ENCODE measurements at places on chromosomes 16 and 17.

DNA sequence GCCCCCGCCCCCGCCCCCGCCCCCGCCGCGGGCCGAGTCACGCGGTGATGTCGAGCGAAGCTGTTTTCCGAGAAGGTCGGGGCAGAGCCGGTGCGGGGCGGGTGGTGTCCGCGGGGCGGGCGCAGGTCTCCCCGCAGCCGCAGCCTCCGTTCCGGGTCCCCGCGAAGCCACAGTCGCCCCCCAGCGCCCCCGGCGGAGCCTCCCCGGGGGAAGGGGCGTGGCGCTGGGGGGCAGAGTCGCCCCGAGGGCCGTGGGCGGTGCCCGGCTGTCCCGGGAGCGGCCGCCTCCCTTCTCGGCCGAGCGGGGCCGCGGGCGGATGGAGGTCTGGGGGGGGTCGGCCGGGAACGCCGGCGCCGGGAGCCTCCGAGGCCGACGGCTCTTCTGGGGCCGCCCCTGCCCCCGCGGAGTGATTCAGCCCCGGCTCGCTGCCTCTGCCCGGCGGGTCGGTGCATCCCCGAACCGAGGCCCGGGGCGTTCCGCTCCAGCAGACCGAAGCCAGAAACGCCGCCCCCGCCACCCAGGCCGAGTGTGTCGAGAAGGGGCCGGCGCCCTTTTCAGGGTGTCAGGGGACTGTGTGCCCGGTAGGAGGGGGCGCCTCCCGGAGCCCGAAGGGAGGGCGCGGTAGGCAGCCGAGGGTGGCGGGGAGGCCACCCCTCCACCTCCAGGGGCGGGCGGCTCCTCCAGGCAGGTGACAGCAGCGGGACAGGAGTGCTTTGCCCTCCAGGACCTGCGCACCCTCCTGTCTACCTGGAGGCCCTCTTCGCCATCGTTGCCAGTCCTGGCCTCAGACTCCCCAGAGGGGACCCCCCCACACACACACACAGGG, 1.7 kb downstream of the METRNL start:
- peak; percentile 53 for DNase-seq

GRCh38 chr16:81799138-81799504, 20.0 kb downstream of the PLCG2 start:
- DNase-seq: no peak

DNA sequence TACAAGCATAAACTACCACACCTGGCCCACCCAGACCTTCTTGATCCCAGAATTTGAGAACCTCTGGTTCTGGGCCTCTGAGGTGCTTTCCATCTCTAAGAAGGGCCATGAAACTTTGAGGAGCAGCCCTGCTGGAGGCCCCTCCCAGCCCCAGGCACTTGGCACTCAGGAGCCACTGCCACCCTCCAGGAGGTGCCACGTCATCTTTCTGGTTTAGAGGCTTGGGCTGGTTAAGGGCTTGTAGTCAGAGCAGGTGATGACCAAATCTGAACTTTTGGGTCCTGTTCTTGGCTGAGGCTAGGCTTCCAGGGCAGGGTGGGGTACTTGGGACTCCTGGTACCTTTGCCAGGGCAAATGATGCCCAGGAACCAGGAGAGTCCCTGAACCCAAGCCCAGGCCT, 13.8 kb upstream of the DLX4 start:
- DNase-seq: no peak

DNA sequence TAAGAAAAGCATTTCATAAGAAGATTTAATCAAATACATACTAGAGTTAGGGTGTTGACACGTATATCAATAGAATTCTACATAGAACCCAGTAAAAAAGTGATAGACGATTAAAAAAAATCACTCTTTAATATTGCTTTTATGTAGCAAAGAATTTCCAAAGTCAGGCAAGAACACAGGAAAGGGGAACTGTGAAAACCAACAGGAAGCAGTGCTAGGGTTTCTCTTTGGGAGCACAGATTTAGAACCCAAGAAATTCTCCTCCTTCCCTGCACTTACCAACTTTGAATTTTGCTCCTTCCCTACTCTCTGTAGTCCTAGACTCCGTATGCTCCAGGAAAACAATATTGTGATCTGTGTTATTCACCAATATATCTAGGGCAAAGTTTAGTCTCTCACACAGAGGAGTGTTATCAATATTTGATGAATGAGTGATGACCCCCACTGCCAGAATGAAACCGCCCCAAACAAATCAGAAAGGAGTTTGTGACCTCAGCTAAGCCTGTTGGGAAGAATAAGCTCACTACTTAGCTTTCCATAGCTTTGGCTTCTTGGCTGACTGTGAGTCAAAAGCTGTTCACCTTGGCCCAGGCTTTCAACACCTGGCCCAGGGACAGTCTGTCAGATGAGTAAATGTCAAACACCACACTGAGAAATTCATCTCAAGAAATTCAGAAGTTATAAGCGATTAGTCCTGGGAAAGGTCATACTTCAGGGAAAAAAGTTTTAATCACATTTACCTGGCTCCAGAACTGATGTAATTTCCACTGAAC, 8.6 kb downstream of the RFWD3 start:
- no peak for DNase-seq

GRCh38 chr17:17603178-17603894, 11.8 kb upstream of the PEMT start:
- no peak for DNase-seq

GRCh38 chr17:48546924-48547807, 2.3 kb upstream of the HOXB2 start:
- no peak for DNase-seq

DNA sequence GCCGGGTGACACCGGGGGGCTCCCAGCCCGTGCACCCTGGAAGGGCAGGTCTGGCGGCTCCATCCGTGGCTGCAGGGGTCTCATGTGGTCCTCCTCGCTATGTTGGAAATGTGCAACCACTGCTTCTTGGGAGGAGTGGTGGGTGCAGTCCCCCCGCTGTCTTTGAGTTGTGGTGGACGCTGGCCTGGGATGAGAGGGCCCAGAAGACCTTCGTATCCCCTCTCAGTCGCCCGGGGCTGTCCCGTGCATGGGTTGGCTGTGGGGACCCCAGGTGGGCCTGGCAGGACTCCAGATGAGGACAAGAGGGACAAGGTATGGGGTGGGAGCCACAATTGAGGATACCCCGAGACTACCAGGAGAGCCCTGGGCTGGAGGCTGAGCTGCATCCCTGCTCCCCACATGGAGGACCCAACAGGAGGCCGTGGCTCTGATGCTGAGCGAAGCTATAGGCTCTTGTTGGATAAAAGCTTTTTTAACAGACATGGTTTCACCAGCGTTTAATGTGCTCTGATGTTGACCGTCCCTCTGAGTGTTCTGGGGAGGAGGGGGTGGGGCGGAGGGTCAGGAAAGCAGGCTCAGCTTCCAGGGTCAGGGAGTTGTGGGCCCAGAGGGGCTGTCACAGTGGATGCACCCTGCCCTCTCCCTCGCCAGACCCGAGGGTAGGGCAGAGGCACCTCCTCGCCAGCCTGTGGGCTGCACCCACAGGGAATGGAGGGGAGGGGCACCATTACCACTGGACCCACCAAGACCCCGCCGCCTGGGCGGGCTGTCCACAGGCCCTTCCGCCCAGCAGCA, 5.4 kb downstream of the SPATA2L start:
- no peak for DNase-seq

- DNase-seq: peak; percentile 90
Observed at GRCh38 chr17:35312790-35313711, 60.4 kb downstream of the SLFN11 start.

DNA sequence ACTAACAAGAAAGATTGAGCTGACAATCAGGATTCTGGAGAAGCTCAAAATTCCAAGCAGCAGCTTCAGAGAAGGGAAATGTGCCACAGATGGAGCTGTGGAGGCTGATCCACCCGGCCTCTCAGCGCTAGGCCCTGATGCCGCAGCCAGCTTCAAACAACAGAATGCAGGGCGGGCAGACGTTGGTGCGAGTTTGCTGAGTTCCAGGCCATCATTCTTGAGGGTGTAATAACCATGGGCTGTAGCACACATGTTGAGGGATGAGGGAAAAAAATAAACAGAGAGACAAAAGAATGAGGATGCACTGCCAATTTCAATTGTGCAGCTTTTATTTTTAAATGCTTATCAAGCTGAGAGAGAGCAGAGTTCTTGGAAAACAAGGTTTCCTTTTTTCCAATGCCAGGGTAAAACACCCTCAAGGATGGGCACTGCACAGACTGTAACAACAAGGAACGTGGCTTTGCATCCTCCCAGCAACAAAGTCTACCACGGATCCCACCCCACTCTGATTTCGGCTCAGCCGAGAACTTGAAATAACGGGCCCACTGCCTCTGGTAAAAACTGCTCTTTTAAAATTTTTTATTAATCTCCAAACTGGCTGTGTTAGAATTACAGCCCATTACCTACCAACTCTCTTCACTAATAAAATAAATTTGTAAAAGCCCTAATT, 90.2 kb downstream of the SMG6 start:
- DNase-seq: no peak

- no peak for DNase-seq
Observed at GRCh38 chr16:89291363-89291762, 73.9 kb downstream of the ZNF778 start.

DNA sequence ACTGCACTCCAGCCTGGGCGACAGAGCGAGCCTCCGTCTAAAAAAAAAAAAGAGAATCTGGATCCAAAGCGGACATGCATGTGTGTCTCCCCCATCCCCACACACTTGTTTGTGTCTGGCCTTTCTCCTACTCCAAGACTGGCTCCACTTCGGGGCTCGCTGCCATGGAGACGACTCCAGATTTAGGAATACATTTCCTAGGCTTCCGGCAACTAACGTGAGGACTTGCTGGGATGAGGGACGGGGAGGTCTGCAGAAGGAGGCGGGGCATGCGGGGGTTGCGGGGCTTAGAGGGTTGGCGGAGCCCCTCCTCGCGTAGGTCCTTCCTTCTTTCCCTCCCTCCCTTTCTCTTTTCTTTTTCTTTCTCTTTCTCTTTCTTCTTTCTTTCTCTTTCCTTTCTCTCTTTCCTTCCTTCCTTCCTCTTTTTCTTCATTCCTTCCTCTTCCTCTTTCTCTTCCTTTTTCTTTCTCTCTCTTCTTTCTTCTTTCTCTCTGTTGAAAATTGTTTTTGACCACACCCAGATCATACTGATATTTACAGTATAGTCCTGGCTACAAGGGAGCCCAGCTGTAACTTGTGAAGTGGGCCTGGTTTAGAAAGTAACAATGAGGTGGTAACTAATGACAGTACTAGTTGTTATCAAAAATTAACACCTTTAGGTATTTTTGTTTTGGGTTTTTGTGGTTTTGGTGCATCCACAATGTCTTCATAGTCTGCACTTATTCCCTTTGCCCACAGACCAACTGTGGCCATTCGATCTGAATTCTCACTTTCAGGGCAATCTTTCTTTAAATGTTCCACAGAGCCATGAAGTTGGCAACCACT, 25.2 kb downstream of the MIS12 start:
- no peak for DNase-seq

GRCh38 chr17:77885678-77886386, 72.7 kb upstream of the TNRC6C start:
- no peak for DNase-seq

GRCh38 chr16:2473999-2474876, 689 bp upstream of the TBC1D24 start:
- peak; percentile 58 for DNase-seq

DNA sequence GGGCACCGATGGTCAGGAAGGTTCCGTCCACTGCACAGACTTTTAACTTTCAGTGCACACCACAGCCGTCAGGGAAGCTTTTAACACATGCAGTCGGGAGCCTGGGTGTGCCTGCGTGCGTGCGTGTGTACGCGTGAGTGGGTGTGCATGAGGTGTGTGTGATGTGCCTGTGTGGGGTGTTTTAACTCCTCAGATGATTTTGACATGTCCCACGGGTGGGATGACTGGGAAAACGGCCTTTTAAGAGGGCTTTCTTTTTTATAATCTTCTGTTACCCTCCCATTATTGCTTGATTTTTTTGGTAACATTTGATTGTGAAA, 152.7 kb upstream of the CHMP6 start:
- DNase-seq: no peak

- no peak for DNase-seq
Observed at GRCh38 chr16:86044241-86044671, 145.3 kb downstream of the IRF8 start.

- DNase-seq: no peak
Observed at GRCh38 chr16:88940862-88941817, 35.9 kb downstream of the CBFA2T3 start.

- DNase-seq: peak; percentile 70
Observed at GRCh38 chr16:70653809-70654771, 7.7 kb downstream of the IL34 start.

- DNase-seq: no peak
Observed at GRCh38 chr17:12851901-12852435, 62.7 kb downstream of the ARHGAP44 start.

DNA sequence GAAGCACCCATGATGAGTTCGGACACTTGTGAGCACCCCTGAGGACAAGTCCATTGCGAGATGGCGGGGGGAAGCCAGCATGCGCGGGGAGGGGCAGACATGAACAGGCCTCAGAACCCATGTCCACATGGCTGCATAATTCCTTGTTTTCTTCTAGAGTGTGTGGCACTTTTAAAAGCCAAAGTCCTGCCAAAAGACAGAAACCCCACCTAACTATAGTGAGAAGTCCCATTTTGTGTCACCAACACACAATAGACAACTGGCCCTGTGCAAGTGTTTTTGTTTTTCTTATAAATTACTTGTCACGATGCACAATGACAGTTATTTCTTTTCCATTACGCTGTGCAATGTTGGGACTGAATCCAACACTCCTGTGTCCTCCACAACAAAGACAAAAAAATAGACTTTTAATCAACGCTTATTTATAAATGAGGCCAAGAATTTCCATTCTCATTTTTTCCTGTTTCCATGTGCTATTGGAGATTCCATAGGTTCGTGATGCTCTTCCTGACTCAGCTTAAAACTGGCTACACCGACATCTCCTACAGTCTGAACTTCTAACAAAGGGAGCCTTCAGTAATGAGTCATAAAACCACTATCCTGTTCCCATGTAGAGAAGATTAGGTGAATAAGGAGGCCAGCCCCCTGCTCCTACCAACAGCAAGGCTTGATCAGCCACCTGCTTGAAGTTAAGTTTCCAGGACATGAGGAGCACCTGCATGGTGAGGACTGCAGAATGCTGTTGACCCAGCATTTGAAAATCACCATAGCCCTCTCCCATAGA, 98.9 kb downstream of the ZNF423 start:
- DNase-seq: no peak

DNA sequence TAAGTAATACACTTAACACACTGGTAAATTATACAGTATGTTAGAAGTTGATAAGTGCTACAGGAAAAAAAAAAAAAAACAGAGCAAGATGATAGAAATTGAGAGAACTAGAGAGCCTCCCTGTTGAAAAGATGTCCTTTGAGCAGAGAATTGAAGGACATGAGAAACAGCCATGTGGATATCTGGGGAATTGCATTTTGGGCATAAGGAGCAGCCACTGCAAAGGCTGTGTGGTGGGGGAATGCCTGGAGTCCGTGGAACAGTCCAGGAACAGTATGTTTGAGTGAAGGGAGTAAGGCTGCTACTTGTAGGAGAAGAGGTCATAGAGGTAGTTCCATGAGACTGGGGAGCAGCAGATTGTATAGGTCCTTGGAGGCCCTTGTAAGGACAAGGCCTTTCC, 178.4 kb downstream of the FTO start:
- no peak for DNase-seq

- DNase-seq: no peak
Observed at GRCh38 chr16:72878301-72879269, 169.3 kb downstream of the ZFHX3 start.

- DNase-seq: no peak
Observed at GRCh38 chr17:42132941-42133340, 10.3 kb downstream of the HSPB9 start.

Measured in effector memory CD8-positive, alpha-beta T cell (primary cell).